Stimulated activated naive B cell treated with anti-CD40 and anti-IgM and Interleukin-4, amounts not matched to agents 10 μg/mL and 1 μg/mL and 100 μg/mL, for 72 hours (primary cell): ENCODE measurements at places on chromosomes 2 and 18.

- no peak for DNase-seq
These were observed 80.1 kb upstream of the SMIM21 start for GRCh38 chr18:75507636-75508035.

DNA sequence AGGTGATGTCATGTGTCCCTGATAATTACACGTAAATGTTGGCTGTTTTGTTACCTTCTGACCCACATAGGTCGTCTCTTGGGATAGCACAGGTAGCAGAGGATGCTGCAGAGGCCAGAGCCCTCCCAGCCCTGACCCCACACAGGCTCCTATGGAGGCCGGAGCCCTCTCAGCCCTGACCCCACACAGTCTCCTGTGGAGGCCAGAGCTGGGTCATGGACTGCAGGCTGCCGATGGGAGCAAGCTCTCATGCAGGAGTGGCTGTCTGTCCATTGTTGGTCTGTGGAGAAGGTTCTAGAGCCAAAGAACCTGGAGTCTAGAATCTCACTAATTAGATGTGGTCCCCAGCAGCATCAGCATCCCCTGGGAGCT is 155.5 kb downstream of the LDLRAD4 start:
- no peak for DNase-seq

DNA sequence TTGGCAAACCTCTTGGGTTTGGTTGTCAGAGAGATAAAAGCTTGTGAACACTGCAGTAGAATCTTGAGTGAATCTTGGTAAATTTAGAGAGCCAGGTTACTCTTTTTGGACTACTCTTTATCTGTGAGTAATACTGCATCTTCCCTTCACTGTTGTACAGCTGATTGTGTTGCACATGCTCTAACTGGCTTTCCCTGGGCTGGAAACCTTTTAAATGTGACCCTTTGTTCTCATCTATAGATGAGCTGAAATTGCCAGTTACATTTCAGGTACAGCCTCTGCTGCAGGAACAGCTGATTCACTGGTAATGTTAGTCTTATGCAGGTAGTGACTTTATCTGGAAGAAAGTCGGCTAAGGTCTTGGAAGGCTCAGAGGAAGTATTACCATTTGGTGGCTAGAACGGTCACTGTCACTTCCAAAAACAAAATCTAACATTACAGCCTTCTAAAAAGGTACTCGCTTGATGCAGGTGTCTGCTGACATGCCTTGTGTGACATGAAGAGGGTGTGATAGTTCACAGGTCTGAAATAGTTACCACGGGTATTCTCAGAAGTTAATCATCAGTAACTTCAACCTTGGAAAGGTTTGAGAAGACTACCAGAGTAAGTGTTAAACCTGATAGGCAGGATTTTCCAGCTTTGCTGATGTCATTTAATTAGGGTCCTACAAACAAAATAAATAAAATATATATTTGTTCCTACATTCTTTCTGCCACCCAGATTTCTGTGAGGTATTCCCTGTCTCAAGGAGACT is 851.1 kb downstream of the SLC4A3 start:
- DNase-seq: no peak

DNA sequence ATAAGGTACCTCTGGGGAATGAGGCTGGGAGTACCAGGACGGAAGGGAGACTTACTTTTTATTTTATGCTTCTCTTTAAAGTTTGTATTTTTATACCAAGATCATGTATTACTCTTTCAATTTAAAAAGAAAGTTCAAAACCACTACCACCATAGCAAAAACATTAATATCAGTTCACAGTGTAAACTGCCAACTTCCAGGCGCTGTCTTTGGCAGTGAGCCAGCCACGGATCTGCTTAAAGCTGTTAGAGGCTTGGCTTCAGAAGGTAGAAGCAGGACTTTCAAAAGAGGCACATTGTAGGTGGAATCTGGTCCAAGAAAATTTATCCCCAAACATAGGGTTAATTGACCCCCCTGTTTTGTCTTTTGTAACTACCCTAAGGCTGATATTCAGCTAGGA is 74.8 kb downstream of the B3GNT2 start:
- no peak for DNase-seq

- no peak for DNase-seq
These were observed 205.1 kb downstream of the TPGS2 start for GRCh38 chr18:36623681-36624190.

GRCh38 chr18:79693561-79694205 is 14.1 kb downstream of the CTDP1 start:
- no peak for DNase-seq

GRCh38 chr2:31012406-31012805 is 125.8 kb downstream of the GALNT14 start:
- DNase-seq: no peak

- no peak for DNase-seq
These were observed 126.6 kb downstream of the VAPA start for GRCh38 chr18:10040287-10041011.

DNA sequence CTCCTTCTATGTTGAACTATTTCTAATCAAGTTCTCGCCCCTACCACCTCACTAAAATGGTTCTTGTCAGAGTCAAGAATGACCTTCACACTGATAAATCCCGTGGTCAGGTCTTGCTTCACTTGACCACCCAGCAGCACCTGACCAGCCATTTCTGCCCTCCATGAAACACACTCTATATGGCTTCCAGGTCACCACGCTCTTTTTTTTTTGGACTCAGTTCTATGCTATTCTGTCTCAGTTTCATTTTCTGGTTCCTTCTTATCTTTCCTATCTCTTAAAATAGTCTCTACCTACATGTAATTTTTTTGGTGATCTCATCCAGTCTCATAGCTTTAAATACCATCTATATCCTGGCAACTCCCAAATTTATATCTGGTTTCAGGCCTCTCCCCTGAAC is 11.4 kb downstream of the EIF2AK3 start:
- DNase-seq: no peak

DNA sequence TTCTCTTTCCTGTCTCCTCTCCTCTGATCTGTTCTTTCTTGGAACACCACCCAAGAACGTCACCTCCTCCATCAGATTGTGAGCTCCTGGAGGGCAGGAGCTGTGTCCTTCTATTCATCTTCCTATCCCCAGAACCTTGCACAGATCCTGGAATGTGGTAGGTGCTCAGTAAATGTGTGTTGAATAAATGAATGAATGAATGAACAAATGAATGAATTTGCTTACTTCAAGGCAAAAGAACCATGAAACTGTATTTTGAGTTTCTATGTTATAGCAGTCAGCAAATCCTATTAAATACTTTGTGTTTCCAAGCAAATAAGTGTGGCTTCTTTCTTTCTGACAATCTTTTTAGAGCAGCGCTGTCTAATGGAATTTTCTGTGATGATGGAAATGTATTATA is 14.8 kb downstream of the FABP1 start:
- no peak for DNase-seq

GRCh38 chr18:49285627-49286026 is 174.8 kb downstream of the DYM start:
- DNase-seq: no peak

- DNase-seq: no peak
These were observed 7.4 kb upstream of the RMC1 start for GRCh38 chr18:23495723-23496440.

DNA sequence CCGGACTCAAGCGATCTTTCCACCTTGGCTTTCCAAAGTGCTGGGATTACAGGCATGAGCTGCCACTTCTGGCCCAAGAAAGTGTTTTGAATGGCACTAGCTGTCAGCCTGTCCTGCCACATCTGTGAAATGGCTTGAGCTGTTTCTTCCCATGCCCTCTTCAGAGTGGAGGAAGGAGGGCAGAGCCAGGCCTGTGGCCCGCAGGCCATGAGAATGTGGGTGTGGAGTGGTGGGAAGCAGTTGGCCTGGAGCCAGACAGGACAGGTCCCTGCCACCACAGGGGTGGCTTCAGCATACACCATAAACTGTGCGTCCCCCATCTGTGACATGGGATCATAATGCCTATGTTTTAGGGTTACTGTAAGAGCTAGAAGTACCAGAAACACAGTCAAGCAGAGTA is 6.5 kb downstream of the SLC66A3 start:
- DNase-seq: no peak
